ENCODE measurements at places on chromosomes 6 and 20.

DNA sequence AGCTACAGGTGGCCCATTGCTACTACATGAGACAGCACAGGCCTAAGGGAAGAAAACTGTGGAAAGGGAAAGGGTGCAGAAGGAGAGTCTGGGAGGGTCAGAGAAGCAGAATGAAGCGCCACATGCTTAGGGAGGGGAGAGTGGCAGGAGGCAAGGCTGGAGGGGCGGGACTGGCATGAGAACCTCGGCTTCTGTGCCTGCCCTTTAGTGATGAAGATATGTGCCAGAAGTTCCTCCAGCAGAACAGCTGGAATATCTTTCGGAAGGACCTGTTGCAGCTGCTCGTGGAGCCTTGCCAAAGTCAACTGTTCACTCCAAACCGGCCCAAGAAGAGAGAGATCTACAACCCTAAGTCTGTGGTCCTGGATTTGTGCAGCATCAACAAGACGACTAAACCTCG is 61.8 kb downstream of the CNBD2 start:
- no peak for DNase-seq

GRCh38 chr20:45318948-45319347 is 10.8 kb upstream of the MATN4 start:
- no peak for DNase-seq

GRCh38 chr20:6030453-6031080 is 23.3 kb downstream of the LRRN4 start:
- no peak for DNase-seq

- DNase-seq = no peak
Measured at GRCh38 chr20:49482621-49483017, at the start of gene KCNB1. Gene KCNB1 (minus strand): TSS chr20:49482668. CDS start chr20:49482480, 188 bp downstream.

- no peak for DNase-seq
Measured at GRCh38 chr6:36643977-36644376, 34.5 kb upstream of the CDKN1A start.

GRCh38 chr6:32814145-32814544 is 2.7 kb downstream of the HLA-DOB start:
- no peak for DNase-seq

DNA sequence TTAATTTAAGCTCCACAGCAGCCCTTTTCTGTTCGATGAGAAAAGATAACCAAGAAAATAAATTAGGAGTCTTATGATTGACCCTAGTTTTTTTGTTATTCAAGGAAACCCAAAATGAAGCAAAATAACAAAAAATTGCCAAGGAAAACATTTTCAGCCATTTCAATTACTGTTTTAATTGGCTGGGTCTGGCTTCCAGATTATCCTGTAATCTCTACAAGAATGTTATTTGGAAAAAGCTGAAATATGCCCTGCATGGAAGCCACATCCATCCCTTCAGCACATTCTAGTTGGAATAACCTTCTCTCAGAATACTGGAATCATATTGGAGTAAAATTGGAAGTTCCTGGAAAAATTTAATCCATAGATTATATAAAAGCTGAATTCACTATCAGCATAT is 191.1 kb upstream of the CCN2 start:
- no peak for DNase-seq

- peak; percentile 36 for DNase-seq
Measured at GRCh38 chr20:3203315-3204123, 963 bp downstream of the DDRGK1 start.

- no peak for DNase-seq
Measured at GRCh38 chr6:35264550-35265274, 5.2 kb downstream of the ZNF76 start.

GRCh38 chr6:24524805-24525204 is 30.0 kb downstream of the ALDH5A1 start:
- DNase-seq = peak; percentile 27

DNA sequence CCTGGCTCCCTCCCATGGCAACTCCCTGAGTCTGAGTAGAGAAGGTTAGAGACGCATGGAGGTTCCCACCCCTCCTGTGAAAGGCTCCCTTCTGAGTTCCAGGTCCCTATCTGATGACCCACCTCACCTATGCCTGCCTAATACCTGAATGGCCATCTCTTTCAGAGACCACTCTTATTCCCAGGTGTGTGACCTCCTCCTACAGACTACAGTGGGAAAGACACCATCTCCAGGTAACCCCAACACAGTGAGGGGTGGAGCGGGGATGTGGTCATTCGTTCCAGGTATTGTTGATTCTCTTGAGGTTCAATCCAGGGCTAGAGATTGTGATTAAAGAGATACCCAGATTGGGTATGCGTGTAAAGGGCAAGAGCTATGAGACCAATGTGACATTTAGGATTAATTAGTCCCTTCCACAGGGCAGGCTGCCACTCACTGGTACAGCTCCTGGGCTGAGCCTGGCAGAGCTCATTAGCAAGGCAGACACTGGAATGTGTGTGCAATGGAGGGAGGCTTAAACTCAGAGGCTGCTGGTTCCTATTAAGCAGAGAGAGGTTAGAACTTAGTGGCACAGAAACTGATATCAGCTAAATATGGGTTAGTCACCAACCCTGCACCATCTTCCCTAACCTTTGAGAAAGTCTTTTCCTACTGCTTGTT is 46.5 kb upstream of the IER3 start:
- DNase-seq = no peak

- no peak for DNase-seq
Measured at GRCh38 chr6:113758826-113759574, 98.1 kb upstream of the MARCKS start.

DNA sequence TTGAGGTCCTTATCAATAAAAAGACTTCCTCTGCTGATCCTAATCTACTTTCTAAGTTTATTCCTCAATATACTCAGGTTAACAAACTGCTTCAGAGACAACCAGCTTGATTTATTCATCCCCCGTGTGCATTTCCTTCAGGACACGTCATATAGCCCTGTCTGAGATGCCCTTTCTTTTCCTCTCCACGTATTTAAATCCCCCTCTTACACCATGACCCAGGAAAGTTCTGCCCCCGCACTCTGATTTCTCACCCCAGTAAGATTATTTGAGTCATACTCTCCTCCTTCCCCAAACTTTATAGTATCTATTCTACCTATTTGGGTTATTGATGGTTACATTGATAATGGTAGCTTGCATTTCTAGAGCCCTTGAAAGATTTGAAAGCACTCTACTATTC is 9.8 kb upstream of the CGA start:
- no peak for DNase-seq

DNA sequence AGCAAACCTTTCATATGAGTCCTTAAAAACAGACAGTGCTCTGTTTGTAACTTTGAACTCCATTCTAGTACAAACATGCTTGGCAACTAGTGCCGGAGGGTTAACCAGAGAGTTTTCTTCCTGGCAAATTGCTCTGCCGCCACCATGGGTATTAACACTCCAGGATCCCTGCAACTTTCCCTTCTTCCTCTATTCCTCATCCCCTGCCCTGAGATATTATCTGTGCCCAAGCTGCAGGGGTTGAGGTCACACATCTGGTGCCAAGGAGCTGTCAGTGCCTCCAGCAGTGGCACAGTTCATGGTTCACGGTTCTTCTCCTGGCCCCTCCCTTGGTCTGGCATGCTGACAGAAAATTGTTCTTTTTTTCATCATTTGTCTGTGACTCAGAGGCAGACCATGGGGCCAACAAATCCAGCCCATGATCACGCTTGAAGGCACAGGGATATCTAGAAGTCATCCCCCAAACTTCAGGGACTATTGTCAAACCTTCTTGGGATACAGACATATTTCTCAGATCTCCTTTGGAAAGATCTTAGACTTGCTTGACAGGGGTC is 77.5 kb downstream of the ATXN1 start:
- peak; percentile 85 for DNase-seq

- DNase-seq = no peak
Measured at GRCh38 chr20:61659994-61660346, 405.7 kb downstream of the TAF4 start.

GRCh38 chr6:144809120-144809519 is 524.0 kb downstream of the UTRN start:
- DNase-seq = no peak

DNA sequence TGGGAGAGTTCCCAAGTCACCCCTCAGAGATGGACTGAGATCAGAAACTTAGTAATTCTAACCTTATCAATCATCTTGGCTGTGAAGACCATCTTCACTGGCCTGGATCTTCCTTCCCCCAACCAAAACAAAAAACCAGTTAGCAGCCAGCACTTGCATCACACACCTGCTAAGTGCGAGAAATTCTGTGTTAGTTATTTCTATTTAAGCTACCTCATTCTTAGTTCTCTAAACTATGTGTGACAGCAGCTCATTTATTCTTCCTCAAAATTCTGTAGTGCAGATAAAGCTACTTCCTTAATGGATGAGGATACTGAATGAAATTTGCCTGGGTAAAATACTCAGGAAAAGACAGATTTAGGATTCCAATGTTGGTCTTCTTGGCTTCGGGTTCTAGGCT is 18.2 kb upstream of the TAGAP start:
- DNase-seq = peak; percentile 76

DNA sequence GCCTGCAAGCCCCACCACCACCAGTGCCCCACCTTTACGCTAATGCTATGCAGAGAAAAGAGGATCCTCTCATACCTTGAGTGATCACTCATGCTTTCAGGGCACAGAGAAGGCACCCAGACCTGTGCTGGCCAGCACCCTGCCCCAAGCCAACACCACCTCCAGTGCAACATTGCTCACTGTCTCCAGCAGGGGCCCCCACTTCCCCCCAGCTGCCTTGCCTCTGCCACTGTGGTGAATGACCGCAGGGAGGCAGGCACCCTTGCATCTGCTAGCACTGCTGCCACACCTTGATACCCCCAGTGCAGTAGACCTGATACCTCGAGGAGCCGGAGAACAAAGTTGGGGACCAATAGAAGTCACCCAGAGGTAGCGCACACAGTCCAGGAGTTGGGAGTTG is 139.2 kb upstream of the PLN start:
- no peak for DNase-seq

DNA sequence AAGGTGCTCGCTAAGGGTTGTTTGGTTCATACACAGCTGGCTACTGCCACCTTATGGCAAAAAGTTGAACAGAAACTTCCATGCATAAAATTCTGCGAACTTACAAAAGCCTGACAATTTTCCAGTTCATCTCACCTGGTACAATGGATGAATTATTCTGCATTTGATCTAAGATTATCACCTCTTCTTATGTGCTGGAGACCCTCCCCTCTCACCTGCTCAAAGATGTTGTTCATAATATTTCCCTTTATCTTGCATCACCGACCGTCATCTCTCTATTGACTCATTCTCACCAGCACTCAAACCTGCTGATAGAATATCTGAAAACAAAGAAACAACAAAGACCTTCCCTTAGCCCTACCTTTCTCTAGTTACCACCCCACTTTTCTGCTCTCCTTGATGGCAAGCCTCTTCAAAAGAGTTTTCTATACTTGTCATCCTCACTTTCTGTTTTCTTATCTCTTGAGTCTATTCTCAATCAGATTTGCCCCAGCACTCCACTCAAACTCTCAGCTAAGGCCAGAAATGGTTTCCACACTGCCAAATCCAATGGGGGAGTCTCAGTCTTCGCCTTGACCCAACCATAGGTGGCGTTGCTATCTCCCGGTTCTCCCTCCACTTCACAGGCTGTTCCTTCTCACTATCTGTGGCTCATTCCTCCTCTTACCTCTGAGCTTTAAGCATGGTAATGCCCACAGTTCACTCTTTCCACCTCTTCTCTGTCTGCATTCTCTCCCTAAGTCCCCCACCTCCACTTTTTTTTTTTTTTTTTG is 25.8 kb downstream of the SNRNP48 start:
- DNase-seq = peak; percentile 47

Data from HL-60 (cell line).